Esophagus muscularis mucosa (tissue), 4 donors: ENCODE measurements at places on chromosomes 12 and 14. TPM values are rescaled to one million over a fixed set of nuclear protein-coding genes. Genes with fewer than 3 reads are reported as not detected.

Gene VRTN
- not detected for total RNA-seq

Gene RFX4
- total RNA-seq: not detected

GRCh38 chr12:116076399-116076798 is 201.1 kb downstream of the MED13L start:
- H3K27me3 ChIP-seq: no peaks in the 10 kb centered on the region
- H3K4me3 ChIP-seq: no peak overlapping the region
- H3K27ac ChIP-seq: no peak overlapping the region
- no peak for DNase-seq
- no peaks in the 10 kb centered on the region for H3K36me3 ChIP-seq

- peaks cover 2% of the 10 kb centered on the region for H3K4me1 ChIP-seq
- no peak overlapping the region for H3K4me3 ChIP-seq
- H3K36me3 ChIP-seq: peaks cover 19% of the 10 kb centered on the region
These were observed 5.7 kb upstream of the AKAP5 start for GRCh38 chr14:64459405-64460136.

DNA sequence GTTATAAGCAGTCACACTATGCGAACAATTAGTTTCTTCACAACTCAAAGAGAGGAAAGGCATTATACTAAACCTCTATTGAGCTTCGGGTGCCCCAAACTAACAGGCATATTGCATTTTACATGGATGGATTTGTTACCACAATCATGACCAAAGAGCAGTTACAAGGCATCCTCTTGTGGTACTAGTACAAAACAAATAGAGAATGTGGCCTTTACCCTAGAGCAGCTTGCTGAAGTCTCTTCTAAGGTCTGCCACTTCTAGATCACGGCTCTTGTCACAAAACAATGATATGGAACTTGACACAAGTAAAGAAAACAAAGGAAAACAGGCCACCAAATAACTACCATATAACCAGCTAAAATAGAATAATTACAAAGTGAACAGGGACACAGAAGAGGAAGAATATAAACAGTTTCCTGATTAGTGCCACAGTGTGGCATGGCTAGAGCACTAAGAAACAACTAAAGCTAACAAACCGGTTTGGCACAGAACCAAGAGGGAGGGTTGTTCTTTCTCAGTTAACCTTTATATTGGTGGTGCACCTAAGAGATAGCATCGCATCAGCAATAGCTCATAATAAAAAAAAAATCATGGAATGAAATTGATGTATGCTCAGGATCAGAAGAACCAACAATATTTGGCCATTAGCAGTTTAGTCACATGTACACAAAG is 209.7 kb upstream of the ATP2B1 start:
- H3K27ac ChIP-seq: no peak overlapping the region
- H3K36me3 ChIP-seq: no peaks in the 10 kb centered on the region
- no peak for DNase-seq
- no peaks in the 10 kb centered on the region for H3K4me1 ChIP-seq
- no peaks in the 10 kb centered on the region for H3K27me3 ChIP-seq
- H3K4me3 ChIP-seq: no peak overlapping the region

Gene PRH2
- total RNA-seq: not detected

- H3K4me3 ChIP-seq: no peak overlapping the region
- H3K4me1 ChIP-seq: no peaks in the 10 kb centered on the region
- no peak overlapping the region for H3K27ac ChIP-seq
- no peak for DNase-seq
- no peaks in the 10 kb centered on the region for H3K27me3 ChIP-seq
These were observed 42.6 kb upstream of the FOXJ2 start for GRCh38 chr12:7989827-7990491.

GRCh38 chr14:100105357-100106169 is 40.3 kb downstream of the EVL start:
- no peak overlapping the region for H3K4me3 ChIP-seq
- peaks cover 65% of the 10 kb centered on the region for H3K4me1 ChIP-seq
- peak overlapping the region; percentile 52 for H3K27ac ChIP-seq
- no peaks in the 10 kb centered on the region for H3K27me3 ChIP-seq
- no peak for DNase-seq

Gene FAIM2
- total RNA-seq: 7.2 TPM

DNA sequence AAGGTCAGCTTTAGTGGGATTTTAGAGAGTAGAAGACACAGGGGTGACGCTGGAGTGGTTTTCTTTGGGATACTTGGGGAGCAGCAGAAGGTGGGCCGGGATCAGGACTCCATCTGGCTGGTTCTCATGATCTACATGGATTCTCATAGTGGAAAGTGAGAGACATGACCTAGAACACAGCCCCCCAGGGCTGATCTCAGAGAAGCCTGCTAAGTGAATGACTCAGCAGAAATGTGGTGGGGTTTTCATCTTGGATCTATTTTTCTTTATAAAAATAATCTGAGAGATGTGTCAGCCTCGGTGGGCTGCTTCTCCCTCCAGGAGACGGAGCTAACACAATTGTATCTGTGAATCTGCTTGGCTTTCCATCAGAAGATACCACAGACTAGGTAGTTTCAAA is 484.4 kb downstream of the TMEM121 start:
- H3K4me1 ChIP-seq: no peaks in the 10 kb centered on the region
- H3K36me3 ChIP-seq: no peaks in the 10 kb centered on the region
- DNase-seq: peak; percentile 83
- no peak overlapping the region for H3K4me3 ChIP-seq
- peaks cover 31% of the 10 kb centered on the region for H3K27me3 ChIP-seq

DNA sequence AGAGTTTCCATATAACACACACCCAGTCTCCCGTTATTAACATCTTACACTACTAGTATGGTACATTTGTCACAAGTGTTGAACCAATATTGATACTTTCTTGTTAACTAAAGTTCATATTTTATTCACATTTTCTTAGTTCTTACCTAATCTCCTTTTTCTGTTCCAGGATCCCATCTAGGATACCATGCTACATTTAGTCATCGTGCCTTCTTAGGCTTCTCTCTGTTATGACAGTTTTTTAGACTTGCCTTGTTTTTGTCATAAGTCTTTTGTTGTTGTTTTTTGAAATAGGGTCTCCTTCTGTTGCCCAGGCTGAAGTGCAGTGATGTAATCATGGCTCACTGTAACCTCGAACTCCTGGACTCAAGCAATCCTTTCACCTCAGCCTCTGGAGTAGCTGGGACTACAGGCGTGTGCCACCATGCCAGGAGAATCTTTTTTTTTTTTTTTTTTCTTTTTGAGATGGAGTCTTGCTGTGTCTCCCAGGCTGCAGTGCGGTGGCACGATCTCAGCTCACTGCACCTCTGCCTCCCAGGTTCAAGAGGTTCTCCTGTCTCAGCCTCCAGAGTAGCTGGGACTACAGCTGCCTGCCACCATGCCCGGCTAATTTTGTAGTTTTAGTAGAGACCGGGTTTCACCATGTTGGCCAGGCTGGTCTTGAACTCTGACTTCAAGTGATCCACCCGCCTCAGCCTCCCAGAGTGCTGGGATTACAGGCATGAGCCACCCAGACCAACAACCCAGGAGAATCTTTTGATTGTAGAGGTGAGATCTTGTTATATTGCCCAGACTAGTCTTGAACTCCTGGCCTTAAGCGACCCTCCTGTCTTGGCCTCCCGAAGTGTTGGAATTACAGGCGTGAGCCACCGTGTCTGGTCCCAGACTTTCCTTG is 59.1 kb upstream of the HECTD1 start:
- no peak overlapping the region for H3K4me3 ChIP-seq
- DNase-seq: peak; percentile 42
- H3K36me3 ChIP-seq: no peaks in the 10 kb centered on the region
- peaks cover 46% of the 10 kb centered on the region for H3K4me1 ChIP-seq
- no peak overlapping the region for H3K27ac ChIP-seq
- no peaks in the 10 kb centered on the region for H3K27me3 ChIP-seq
